ENCODE measurements at places on chromosomes 6 and 20.

DNA sequence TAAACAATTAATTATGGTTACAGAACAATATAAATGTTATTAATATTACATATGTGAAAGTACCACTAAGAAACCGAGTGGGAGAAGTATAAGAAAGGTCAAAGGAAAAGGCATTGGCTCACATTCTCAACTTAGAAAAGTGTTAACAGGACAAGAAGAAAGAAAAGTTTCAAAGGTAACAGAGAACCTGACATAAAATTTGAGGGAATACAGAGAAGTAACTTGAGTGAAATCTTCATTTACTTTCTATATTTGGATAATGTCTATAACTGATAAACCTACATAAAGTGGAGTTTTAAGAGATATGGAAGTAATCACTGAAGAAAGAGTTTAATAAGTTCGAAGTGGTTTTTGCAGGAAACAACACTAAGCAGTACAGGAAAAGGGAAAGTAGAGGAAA is 30.1 kb downstream of the REPS1 start:
- no peak for DNase-seq

- DNase-seq, result no peak
Observed at GRCh38 chr6:17621003-17621402, 20.9 kb downstream of the FAM8A1 start.

DNA sequence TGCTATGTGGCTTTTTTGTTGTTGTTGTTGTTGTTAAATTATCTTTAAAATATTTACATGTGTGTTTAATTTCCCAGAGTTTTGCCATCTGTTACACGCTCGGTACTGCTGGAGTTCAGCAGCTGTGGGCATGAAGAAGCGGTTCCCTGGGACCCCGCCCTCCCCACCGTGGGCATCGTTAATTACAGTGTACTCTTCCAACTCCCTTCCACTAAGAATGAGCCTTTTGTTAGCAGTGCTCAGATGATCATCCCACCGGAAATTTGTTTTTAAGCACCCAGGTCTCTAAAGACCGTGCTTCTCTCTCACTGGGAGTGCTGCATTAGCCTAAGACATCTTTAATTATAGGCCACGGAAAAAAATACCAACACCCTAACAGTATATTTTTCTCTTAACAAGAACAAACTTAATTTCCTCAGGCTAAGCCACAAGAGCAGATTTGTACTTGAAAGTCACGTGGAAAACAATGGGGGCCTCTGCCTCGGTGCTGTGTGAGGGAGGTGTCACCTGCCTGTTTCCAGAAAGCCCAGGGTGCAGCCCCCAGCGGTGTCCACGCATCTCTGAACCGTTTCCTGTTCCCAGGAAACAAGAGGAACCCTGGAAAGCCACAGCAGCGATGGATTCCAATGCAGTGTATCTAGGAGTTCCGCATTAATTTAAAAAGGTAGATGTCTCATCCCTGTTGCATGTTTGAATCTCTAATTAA is 113.3 kb upstream of the FRMD1 start:
- DNase-seq, result no peak

DNA sequence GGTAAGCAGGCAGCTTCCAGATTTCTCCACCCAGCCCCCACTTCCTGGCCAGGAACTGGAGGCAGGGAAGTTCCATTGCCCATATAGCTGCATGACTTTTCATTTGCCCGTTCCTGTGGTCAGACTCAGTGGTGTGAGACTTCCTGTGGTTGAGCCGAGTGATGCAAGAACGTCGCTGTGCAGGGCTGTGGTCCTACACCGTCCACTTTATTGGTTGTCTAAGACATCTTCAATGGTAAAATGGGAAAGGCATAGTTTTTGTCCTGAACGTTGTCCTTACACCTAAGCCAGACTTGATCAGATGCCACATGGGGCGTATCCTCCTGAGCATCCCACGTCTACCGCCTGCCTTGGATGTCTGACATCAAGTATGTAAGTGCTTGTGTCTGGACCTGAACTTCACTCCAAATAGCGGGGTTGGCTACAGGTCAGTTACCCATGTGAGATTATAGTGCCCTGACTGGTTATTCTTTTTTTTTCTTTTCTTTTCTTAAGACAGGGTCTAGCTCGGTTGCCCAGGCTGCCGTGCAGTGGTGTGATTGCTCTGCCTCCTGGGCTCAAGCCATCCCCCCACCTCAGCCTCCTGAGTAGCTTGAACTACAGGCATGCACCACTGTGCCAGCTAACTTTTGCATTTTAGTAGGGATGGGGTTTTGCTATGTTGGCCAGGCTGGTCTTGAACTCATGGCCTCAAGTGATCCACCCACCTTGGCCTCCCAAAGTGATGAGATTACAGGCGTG is 25.9 kb upstream of the GTSF1L start:
- DNase-seq, result peak; percentile 67

DNA sequence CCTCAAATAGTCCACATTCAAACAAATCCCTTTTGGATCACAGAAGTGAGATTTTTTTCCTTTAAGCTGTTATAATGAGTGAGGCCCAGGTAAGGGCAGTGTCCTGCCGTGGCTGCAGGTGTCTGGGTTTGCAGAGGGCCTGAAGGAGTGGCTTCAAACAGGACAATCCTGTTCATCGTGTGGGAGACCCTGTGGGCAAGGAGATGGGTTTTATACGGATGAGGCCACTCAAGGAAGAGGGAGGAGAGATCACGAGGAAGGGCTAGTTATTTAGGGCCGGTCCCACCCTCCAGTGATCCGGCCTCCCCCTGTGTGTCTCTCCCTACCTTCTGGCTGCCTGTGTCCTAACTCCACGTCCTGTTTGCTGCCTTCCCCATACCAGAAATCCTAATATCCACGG is 33.8 kb downstream of the PPP1R14C start:
- no peak for DNase-seq

DNA sequence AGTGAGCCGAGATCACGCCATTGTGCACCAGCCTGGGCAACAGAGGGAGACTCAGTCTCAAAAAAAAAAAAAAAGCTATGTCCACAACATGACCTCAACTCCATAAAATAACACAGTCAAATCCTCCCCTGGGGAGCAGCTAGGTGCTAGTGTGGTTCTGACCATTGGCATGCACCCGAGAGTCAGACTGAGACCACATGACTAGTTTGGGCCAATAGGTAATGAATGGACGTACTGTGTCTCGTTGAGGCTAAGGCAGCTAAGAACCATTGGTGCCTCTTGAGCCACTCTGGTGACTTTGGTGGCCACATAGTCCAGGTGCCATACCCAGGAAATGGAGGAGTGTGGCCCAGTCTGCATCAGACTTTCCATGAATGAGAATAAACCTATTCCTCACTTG is 40.3 kb downstream of the ATP9A start:
- DNase-seq, result no peak

DNA sequence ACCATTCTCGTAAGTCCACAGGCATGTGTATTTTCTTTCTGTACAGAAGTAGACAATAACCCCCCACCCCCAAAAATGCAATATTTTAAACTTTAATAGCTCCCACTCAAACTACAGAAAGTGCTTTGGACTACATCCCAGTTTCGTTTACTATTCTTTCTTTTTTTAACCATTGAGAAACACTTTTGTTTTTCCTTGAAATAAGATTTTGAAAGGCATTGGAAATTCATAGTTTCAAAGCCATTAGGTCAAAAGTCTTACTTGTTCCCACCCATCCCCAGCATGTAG is 140.0 kb downstream of the KIF16B start:
- no peak for DNase-seq

GRCh38 chr6:111803371-111803770 is 69.9 kb downstream of the FYN start:
- no peak for DNase-seq

GRCh38 chr6:101208152-101208551 is 185.4 kb upstream of the GRIK2 start:
- DNase-seq, result no peak

- DNase-seq, result no peak
Observed at GRCh38 chr20:20582734-20583133, 129.7 kb downstream of the RALGAPA2 start.

- no peak for DNase-seq
Observed at GRCh38 chr20:13165203-13165602, 55.9 kb upstream of the ISM1 start.

GRCh38 chr6:74137911-74138310 is 441.9 kb downstream of the CD109 start:
- DNase-seq, result no peak

- no peak for DNase-seq
Observed at GRCh38 chr6:168365422-168366165, 46.0 kb upstream of the DACT2 start.

DNA sequence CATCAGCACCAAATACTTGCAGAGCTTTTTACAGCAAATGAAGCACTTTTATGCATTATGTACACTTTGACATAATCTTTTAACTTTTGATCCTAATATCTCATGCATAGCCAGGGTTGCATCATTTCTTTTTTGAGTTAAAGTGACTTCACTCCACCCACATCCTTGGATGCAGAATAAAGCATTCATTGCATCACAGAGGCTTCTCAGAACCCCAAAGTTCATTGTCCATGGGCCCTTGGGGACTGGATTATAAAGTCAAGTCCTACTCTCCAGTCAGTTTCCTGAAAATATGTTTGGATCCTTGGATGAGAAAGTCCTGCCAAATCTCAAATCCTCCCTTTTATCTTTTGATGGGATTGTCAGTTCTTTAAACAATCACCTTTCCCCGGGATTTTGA is 10.6 kb upstream of the EFHC1 start:
- DNase-seq, result no peak

DNA sequence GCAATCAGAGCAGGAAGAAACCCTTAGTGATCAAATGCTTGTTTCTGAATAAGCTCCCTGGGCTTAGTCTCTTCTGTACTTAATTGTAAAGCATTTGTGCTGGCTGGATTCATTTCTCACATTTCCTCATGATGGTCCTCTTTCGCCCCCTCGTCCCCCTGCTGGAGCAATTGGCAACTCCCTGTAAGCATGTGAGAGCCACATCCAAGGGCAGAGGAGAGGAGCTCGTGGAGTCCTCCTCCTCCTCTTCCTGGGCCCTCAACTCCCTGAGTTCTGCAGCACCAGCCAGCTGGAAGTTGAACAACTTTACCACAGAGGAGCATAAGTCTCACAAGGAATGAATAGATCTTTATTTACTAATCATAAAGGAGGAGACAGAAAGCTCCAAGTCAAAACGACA is 12.6 kb downstream of the ANKEF1 start:
- no peak for DNase-seq

- DNase-seq, result no peak
Observed at GRCh38 chr6:80991316-80991715, 761.2 kb downstream of the TENT5A start.

DNA sequence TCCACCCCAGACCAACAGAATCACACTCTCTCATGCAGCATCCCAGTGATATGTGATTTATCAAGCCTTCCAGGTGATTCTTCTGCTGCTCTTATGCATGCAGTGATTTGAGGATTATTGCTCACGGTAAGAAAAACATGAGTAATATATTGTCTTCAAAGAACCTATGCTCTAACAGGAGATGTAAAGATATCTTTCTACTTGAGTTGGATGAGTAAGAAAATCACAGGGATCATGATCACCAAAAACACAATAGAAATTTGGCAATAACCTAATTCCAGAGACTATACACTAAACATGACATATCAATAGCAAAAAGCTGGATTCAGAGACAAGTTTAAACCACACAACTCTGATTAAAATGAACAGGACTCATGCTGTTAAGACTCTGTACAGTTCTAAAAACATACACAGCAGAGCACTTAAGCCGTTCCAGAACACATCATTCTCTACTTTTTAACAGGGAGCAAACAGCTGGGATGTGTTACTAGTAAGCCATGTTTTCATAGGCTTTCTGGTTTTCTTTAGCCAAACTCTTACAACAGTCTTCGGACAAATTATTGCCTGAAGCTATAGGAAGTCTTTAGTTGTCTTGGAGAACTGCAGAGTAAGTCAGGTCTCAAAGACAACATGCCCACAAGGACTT is 568.6 kb downstream of the HAO1 start:
- DNase-seq, result no peak

DNA sequence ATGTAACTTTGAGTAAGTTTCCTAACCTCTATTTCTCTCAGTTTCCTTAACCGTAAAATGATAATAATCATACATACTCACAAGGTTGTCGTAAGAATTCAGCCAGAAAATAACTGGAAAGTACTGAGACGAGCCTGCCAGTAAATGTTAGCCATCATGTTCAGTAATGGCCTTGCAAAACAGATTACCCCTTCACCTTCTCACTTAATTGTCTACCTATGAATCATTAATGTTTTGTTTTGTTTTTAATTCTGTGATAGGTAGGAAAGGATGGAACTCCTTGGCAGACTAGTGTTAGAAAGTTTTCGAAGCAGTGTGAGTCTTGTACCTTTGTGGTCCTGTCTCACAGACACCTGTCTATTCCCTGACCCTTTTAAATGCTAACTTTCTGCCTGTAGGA is 50.6 kb downstream of the MAPK14 start:
- no peak for DNase-seq

DNA sequence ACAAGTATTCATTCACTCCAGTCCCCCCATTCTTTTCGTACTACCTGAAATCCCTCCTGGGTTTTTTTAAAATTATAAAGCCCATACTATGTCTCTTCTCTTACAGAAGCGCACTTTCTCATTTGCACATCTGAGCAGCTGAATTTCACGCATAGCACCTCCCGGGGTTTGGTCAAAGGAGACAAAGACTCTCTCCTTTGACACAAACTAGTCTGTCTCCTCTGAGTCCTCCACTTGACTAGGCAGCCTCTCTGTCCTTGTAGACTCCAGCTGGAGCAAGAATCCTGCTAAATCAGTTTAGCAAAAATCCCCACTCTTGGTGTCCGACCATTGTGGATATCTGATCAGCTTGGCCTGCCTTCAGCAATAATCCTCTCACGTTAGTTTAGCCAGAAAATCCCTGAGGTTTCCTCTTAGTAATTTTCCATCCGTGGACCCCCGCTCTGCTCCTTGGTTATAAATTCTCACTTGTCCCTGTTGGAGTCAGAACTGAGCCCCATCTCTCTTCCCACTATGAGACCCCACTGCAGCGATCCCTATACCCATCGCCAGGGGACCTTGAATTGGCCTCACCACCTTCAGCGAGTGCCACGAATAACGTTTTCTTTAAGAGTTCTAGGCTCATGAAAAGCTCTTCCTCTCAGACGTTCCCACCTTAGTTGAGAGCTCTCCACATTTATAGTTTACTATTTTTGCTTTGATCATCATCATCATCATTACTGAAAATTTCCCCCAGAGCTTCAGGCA is 29.0 kb downstream of the PDYN start:
- peak; percentile 13 for DNase-seq

- no peak for DNase-seq
Observed at GRCh38 chr6:14593286-14593685, 475.7 kb downstream of the CD83 start.

DNA sequence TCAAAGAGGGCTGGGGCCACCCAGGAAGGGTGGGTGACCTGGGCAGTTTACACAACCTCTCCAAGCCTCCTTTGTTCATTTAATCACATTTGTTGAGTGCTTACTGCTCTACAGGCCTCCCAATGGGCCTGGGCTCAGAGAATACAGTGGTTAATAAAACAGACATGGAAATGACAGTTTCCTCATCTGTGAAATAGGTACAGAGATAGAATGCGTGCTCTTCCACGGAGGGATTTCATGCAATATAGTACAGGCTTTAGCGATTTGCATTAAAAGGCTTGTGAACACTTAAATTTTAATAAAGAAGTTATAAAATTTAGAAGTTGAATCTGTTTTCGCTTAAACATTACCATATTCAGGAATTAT is 802 bp upstream of the FERMT1 start:
- no peak for DNase-seq

- DNase-seq, result no peak
Observed at GRCh38 chr6:164694386-164694785, 615.0 kb downstream of the C6orf118 start.

GRCh38 chr6:34196116-34196832 is 40.4 kb upstream of the HMGA1 start:
- DNase-seq, result peak; percentile 94

- no peak for DNase-seq
Observed at GRCh38 chr6:47130086-47130485, 88.0 kb upstream of the ADGRF1 start.
